ENCODE measurements at places on chromosomes 13 and 19.

DNA sequence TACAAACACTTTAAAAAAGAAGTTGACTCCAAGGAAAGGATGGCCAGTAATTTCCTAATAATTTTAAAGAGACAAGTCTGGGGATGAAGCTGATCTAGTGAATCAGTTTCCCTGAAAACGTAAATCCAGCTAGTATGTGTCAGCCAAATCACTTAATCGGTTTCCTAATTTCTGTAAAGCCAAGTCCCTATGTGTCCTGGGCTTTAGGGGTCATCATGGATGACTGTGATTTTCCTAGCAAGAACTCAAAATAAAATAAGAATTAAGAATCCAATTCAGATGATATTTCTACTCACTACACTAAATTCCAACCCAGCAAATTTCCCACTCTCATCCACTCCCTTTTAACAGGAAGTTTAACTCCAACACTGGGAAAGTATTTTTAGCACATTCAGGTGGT lies 35.9 kb downstream of the ELF1 start:
- no peak for DNase-seq

DNA sequence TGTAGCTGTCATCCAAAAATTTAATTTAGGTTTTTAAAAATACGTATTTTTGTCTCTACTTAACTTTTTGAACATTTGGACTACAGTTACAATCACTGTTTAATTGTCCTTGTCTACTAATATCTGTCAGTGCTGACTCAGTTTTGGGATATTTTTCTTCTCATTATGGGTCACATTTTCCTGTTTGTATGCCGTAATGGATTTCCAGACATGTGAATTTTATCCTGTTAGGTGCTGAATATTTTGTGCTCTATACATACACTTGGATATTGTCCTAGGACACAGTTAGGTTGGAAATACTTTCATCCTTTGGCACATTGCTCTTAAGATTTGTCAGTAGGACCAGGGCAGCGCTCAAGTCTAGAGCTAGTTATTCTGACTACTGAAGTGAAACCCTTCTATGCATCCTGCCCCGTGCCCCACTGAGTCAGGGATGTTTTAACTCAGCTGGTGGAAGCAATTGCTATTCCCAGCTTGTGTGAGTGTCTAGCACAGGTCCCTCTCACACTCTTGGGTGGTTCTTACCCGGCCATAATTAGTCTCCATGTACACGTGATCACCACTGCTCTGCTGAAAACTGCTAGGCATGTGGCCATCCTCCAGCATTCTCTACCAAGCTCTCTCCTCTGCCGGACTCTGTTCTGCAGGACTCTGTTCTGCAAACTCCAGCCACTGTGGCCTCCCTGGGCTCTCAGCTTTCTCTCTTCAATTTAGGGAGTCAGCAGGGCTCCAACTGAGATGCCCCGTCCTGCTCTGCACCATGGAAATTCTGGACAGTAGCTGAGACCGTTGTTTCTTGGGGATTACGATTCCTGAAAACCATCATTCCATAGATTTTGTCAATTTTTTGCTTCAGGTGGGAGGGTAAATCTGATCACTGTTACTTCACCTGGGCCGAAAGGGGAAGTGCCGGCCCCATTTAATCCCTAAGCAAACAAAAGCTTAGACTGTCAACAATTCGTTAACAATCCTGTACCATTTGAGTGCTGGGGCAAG lies 11.1 kb downstream of the PROZ start:
- no peak for DNase-seq

DNA sequence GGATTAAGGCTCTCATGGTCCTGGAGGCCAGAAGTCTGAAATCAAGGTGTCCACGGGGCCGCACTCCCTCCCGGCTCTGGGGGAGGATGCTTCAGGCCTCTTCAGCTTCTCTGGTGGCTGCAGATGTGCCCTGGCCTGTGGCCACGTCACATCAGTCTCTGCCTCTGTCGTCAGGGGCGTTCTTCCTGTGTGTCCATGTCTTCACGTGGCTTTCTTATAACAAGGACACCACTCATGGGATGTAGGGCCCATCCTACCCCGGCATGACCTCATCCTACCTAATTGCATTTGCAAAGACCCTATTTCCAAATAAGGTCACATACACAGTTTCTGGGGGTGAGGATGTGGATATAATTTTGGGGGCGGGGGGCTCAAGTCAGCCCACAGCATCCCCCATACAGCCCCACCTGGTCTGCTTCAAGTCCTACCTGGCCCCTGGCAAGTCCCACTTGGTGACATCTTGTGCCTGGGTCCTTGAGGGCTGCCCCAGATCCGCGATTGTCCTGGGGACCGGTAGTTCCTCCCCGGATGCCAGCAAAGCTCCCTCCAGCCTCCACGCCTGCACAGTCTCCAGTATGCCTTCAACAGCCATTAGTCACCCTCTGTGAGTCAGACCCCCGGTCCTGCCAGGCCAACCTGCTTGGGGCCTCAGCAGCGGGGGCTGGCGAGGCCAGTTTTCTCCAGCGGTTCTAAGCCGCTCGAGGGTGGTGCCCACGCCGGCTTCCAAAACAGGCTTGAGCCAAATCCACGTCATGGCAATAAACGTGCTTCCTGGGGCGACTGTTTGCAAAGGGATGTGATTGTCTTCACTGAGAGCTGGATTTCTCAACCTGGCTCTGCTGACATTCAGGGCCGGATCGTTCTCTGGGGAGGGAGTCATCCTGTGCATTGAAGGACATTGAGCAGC lies 32.2 kb downstream of the MYO9B start:
- peak; percentile 78 for DNase-seq

- no peak for DNase-seq
Observed at GRCh38 chr13:49419276-49419675, 24.6 kb downstream of the CAB39L start.

GRCh38 chr19:34220472-34221063 lies 33.8 kb upstream of the GARRE1 start:
- peak; percentile 43 for DNase-seq

All from CD4-positive, alpha-beta T cell treated with Interleukin-15 for 1 hour (primary cell).